Heart left ventricle (tissue), 16 donors: ENCODE measurements at places on chromosomes 16 and 17. TPM values are rescaled to one million over a fixed set of nuclear protein-coding genes. Genes with fewer than 3 reads are reported as not detected.

- DNase-seq: no peak
Measured at GRCh38 chr16:83737729-83738354, 69.9 kb upstream of the HSBP1 start.

DNA sequence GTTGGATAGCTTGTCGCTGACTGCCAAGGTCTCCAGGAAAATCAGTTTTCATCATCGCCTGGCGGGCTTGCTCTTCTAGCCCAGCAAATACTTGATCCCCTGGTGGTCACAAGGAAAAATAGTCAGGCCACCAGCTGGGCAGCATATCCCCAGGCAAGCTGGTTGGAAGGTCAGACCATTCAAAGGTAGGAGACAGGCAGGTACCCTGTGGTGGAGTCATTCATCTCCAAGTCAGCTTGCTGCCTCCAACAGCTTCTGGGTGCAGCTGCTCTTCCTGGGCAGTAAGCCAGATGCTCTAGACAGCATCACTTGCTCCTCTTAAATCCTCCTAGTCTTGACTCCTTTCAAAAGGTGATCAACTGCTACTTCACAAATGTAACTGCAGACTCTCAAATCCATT lies 16.0 kb downstream of the ZNF821 start:
- DNase-seq: no peak

DNA sequence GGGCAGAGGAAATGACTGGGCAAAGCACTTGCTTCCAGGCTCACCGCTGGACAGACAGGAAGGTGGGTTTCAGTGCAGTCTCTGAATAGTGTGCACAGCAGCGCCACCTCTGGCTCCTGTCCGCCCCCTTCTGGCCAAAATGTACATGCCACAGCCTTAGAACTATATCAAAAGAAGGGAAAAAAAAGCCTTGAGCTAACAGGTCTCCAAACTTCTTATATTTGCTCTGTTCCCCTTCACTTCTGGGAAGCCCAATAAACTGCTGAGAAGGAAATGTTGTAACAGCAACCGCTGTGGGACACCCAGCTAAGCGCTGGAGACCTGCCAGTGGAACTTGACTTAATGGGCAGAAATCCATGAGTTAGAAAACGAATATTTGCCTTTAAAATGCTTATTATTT lies 17.5 kb downstream of the COG7 start:
- DNase-seq: peak; percentile 21

- DNase-seq: no peak
Measured at GRCh38 chr17:19744492-19744891, 3.6 kb downstream of the ALDH3A1 start.

ALDH3A1 gene
- not detected for total RNA-seq

- no peak for DNase-seq
Measured at GRCh38 chr16:5422643-5423496, 325.3 kb upstream of the EEF2KMT start.

- DNase-seq: no peak
Measured at GRCh38 chr16:79728048-79728922, 127.7 kb upstream of the MAF start.

- DNase-seq: no peak
Measured at GRCh38 chr16:19046062-19046461, 21.4 kb upstream of the COQ7 start.

DNA sequence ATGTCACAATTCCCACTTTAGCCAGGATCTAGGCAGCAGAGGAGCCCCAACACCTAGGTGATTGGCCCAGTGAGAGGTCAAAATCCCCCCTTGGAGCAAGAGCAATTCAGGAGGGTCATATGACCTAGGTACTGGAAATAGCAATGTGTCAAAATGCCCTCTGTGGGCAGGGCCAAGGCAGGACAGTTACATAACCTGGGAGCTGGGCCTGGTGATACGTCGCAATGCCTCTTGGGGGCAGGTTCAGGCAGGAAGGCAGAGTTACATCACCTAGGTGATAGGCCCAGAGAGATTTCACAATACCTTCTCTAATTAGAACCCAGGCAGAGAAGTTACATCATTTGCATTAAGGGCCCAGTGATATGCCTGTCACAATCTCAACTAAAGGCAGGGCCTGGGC lies 1906.3 kb downstream of the TP53TG3F start:
- no peak for DNase-seq

DNA sequence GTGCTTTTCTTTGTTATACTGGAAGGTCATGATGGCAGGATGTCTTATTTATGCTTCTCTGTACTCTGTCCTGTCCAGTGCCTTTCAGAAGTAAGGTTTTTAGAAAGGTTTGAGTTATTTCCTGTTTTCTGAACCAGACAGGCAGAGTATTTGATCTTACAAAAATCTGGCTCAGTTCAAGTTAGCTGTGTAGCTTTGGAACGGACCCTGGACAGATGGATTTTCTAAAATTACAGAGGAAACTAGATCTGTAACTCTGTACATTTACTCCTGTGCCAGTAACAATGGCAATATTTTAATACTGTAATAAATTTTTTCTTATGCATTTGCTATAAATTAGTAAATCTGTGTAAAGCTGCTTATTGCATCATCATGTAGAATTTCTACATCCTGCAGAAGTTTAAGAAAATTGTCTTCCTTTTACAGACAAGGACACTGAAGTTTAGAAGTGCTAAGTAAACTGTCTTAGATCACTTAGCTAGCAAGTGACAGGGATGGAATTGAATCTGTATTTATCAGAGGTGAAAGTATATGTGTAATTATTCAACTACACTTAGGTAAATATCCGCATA lies 347.6 kb downstream of the WWOX start:
- no peak for DNase-seq

- no peak for DNase-seq
Measured at GRCh38 chr16:87173294-87173893, 143.8 kb downstream of the C16orf95 start.

- peak; percentile 56 for DNase-seq
Measured at GRCh38 chr16:1781254-1781653, 1.1 kb downstream of the SPSB3 start.

TLCD1 gene
- total RNA-seq: 0.58 TPM

- no peak for DNase-seq
Measured at GRCh38 chr16:63061319-63061718, 1025.1 kb upstream of the CDH8 start.

DNA sequence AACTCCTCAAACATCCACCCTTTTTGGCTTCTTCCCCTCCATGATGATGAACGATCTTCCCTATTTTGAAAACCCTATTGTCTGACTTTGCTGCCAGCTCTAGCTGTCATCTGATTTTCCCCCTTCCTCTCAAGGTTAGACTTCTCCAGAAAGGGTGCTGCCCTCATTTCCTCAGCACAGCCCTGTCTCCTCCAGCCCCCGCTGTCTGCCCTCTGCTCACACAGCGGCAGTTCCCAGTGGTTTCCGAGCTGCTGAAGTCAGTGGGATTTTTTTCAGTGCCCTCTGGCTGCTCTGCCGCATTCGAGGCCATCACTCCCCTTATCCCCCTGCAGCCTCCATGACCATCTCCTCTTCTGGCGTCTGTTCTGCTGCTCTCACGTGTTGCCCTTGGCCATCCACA lies 26.6 kb upstream of the C17orf107 start:
- no peak for DNase-seq

DNA sequence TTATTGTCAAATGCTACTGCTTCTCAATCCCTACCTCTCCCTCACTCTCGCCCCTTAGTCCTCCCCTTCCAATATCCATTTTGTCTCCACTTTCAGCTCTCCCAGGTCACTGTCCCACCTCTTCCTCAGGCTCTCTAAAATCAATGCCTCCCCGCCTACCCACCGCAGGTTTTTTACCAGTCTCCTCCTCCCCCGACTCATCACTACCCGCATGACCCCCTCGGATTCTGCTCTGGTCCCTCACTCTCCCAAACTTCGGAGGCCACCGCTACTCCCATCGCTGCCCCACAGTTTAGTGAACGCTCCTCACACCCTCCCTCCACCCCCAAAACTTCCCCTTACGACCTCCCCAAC lies 513 bp downstream of the CRLF3 start:
- no peak for DNase-seq

DNA sequence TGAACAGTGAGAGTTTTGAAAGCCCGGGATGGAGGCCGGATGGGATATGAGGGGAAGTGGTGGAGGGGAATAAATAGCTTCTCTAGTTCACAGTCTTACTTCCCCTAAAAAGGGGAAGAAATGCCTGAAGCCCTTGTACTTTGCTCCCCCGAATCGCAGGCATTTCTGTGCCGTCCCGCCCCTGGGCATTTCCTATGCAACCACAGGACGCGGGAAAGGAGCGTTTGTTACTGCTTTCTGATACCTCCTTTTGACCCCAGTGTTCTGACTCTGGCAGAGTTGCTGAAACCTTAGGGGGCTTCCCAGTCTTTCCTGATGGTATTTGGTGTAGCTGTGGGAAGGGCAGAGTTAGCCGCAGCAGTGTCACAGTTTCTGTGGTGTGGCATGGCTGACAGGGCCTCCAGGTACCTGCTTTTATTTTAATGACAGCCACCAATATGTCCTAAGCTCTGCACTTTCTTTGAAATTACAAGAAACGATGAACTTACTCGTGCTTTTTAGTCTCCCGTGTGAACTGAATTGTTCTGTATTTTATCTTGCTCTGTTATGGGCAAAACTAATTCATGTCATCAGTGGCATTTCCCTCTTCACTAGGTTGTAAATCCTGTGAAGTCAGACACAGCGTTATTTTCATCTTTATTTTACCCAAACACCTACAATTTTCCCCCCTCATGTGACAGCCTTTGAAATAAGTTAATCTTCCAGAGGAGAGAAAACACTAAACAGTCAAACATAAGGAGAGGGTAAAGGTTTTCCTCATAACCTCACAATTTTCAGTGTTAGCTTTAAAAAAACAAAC lies 27.1 kb downstream of the USP10 start:
- no peak for DNase-seq

CX3CL1 gene
- 11.6 TPM for total RNA-seq

DNA sequence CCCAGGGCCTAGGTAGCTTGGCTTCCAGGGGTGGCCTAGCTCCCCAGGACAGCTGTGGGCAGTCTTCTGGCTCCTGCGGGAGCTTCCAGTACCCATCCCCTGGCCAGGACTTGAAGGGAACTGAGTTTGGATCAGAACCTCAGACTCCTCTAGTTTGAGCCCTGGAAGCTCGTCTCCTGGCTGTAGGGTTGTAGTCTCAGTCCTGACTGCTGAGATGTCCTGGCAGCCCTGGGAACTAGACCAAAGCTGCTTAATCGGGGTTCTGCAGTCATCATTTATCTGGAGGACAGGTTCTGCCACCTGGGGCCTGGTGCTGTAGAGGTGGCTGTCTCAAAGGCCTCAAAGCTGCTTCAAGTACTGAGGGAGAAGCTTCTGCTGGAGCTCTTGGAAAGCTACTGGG lies 163.7 kb downstream of the WSCD1 start:
- no peak for DNase-seq

SALL1 gene
- total RNA-seq: 0.13 TPM

ALOX12 gene
- not detected for total RNA-seq

DNA sequence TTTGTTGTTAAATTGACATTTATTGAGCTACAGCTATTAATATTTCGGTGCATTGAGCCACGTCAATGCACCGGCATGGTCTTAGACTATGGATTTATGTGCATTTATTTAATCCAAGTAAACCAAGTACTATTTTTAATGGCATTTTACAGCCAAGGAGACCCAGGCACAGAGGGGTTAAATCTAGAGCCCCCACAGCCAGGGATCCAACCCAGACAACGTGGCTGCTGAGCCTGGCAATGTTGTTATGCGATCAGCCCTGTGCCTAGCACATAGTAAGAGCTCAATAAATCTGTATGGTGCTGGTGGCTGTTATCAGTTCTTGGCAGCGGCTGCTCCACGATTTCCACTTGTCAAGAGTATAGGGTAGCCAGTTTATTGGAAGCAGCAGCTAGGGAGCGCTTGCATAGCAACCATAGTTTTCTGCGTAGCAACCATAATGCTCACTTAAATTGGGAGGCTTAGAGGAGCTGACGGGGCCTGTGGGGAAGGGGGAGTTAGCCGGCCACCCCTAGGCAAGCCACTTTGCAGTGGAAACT lies 541 bp upstream of the RBBP6 start:
- DNase-seq: no peak

DNA sequence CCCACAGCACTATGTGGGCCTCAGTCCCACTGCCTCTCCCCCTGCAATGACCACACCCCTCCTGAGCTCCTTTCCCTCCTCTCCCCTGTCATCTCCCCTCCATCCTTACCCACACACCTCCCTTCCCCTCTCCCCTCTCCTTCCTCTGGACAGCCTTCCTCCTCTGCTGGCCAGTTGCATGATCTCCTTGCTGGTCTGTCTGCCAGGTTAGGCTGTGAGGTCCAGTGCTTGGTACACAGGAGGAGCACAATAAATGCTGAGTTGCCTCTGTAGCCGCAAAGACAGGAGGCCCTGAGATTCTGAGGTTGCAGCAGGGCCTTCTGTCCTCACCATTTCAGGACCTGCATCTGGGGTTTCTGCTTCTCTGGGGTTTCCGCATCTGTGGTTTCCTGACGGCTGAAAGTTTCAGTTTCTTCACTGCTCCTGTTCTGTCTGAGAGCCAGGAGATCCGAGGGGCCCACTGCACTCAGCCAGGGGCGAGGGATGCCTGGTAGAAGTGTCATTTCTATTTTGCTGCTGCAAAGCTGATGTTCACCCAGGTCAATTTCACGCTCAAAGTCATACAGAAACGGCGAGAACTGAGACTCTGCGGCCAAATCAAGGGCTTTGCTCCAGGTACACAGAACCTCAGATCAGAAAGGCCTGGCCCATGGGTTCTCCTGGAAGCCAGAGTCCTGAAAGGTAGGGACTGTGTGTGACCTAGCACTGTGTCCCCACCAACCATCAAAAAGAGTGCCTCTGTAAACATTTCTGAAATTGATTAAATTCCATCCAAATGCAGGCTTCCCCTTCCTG lies 4.6 kb upstream of the SLC12A3 start:
- no peak for DNase-seq

GRCh38 chr17:72702136-72702735 lies 390.3 kb downstream of the SLC39A11 start:
- DNase-seq: no peak

GRCh38 chr17:77304746-77305473 lies 164.1 kb downstream of the SEC14L1 start:
- DNase-seq: no peak

GRCh38 chr17:61280338-61280737 lies 119.3 kb upstream of the TBX2 start:
- no peak for DNase-seq

CRYBA1 gene
- total RNA-seq: not detected

KRT26 gene
- not detected for total RNA-seq

DNA sequence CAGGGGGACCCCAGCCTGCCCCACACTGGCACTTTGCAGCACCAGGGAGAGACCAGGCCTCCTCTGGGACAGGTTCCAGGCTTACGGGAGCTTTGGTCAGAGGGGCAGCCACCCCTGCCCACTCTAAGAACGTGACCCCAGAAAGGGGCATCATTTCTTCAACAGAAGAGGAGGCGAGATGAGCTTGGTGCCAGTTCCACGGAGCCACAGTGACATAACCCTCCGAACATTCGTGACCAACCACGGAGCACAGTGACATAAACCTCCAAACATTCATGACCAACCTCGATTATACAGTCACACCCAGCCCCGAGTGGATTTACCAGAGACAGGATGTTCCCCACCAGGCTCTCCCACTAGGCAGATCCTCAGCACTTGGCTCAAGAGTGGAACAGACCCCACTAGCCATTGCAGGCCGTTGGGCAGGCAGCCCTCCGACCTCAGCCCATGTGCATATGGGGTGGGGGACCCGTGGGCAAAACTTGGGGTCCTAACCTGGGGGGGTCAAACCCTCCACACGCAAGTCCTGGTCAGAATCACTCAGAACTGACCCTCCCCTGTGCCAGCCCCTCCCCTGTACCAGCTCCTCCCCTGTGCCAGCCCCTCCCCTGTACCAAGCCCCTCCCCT lies 112.9 kb downstream of the METRNL start:
- DNase-seq: peak; percentile 52

HS3ST3B1 gene
- 3.5 TPM for total RNA-seq

C1QTNF1 gene
- 52.4 TPM for total RNA-seq
